ENCODE measurements at places on chromosomes 11 and 22.

- DNase-seq = no peak
Measured at GRCh38 chr11:6305297-6305696, 15.0 kb downstream of the CAVIN3 start.

- DNase-seq = no peak
Measured at GRCh38 chr22:30230330-30230729, 16.2 kb downstream of the LIF start.

DNA sequence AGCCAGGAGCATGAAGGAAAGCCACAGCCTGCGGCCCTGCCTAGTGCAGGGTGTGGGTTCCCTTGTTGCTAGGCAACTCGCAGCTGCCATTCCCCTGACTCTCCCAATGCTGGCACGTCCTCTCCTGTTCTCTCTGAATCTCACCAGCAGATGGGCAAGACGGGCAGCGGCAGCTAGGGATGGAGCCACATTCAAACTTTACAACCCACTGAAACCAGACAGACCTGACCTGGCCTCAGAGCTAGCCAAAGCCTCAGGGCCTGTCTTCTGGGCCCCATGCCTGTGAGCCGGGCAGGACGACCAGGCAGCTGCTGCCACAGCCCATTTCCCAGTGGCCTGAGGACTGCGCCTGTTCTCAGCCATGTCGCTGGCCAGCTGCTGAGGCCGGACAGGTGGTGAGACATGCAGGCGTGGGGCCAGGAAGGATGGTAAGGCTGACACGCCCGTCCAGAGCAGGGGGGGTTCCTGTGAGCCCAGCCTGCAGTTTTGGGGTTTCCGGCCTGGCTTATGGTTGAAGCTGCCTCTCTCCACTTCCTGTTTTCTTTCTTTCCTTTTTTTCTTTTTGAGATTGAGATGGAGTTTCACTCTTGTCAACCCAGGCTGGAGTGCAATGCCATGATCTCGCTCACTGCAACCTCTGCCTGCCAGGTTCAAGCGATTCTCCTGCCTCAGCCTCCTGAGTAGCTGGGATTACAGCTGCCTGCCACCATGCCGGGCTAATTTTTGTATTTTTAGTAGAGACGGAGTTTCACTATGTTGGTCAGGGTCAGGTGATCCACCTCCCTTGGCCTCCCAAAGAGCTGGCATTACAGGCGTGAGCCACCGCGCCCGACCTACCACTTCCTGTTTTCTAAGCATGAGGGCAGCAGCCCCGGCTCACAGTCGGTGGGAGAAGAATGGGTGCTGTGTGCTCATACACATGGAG is 4.1 kb downstream of the SUN2 start:
- peak; percentile 77 for DNase-seq

DNA sequence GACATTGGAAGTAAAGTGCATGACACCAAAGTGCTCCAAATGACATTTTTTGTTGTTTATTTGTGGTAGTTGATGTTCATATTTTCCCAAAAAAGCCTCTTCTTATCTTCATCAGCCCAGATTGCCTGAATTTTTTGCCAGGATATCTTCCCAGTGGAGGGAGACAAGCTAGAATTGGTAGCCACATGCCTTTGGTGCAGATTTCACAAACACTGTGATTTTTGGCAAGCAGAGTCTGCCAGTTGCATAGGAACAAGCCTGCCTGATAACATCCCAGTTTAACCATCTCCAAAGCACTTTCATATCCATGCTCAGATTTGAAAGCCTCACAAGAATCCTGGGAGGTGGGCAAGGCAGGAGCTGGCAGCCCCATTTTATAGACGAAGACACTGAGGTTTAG is 102.3 kb upstream of the SYT13 start:
- DNase-seq = no peak

DNA sequence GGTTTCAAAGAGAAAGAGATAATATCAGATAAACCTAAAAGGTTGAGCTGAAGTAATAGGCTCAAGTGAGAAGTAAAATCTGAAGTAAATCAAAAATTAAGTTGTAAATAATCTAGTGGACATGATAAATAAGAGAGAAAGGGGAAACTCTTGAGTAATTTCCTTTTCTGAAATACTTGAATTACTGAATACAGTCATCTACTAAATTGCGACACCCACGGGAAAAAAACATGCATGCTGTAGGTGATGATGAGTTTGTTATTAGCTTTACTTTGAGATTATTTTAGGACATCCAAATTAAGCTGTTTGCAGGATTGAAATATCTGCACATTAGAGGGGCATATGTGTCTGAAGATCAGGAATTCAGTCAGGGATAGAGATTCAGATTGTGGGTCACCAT is 50.0 kb upstream of the CARD18 start:
- DNase-seq = no peak

GRCh38 chr11:64036087-64037026 is 626 bp downstream of the FLRT1 start:
- peak; percentile 32 for DNase-seq

- DNase-seq = no peak
Measured at GRCh38 chr11:24965748-24966147, 468.9 kb downstream of the LUZP2 start.

DNA sequence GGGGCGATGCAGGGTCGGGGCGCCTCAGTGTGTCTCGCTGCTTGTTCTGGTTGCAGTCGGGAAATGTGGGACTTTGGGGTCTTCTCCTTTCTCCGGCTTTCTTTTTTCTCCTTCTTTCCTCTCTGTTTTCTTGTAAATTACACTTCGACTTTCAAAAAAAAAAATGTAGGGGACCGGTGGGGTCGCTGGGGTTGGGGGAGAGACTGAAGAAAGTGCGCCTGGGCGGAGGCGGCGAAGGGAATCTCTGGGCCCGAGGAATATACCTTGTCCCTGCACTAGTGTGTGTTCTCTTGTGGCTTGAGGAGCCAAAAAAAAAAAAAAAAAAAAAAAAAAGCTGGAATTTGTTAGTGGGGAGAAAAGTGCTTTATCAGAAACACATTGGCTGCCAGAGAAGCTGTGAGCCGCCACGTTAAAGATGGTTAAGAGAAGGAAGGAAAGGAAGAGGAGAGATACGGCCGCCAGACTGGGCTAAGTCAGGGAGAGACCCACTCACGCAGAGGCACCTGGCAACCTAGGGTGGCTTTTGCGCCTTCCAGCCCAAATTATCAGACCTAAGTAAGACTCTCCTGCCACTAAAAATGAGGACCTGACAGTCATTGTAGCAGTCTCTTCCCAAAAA is 8.4 kb upstream of the FLI1 start:
- no peak for DNase-seq

GRCh38 chr11:19714387-19715363 is 2.0 kb downstream of the NAV2 start:
- no peak for DNase-seq

DNA sequence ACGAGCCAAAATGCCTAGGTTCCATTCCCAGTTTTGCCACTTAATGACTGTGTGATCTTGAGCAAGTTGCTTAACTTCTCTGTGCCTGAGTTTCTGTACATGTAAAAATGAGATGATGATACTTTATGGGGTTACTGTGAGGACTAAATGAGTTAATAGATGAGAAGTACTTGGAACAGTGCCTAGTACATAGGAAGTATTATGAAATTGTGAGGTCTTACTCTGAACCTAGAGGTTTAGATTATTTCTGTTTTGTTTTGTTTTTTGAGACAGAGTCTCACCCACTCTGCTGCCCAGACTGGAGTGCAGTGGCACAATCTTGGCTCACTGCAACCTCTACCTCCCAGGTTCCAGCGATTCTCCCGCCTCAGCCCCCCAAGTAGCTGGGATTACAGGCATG is 227.0 kb upstream of the POU2AF2 start:
- DNase-seq = no peak

- peak; percentile 69 for DNase-seq
Measured at GRCh38 chr11:3642071-3642951, 519 bp upstream of the ART5 start.

DNA sequence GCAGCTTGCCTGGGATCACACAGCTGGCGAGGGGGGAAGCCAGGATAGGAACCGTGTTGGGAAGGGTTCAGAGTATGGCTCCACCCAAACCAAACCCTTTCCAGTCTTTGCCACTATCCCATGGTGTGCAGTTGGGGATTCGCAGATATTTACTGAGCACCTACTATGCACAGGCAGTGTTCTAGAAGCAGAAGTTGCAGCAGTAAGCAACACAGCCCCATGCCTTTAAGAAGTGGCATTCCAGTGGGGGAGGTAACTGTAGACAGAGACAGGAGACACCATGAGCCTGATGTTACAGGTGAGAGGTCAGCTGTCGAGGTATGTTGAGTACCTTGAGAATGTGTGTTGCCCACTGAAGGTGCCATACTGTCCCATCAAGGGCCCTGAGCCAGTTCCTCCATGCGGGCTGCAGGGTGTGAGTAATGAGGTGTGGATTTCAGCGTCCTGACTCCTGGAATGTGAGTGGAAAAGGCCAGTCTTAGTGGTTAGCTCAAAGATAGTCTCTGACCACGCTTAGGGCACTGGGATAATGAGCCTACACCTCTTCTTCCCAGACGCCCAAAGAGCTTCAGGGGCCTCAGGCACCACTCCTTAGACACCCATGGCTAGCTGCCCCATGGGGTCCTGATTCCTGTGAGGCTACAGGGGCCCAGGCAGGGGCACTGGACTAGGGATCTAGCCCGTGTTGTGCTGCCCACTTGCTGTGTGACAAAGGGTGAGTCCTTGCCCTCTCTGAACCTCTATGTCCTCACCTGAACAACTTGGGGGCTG is 71.8 kb upstream of the TP53I11 start:
- no peak for DNase-seq

GRCh38 chr11:75780888-75781287 is 12.3 kb downstream of the DGAT2 start:
- no peak for DNase-seq

DNA sequence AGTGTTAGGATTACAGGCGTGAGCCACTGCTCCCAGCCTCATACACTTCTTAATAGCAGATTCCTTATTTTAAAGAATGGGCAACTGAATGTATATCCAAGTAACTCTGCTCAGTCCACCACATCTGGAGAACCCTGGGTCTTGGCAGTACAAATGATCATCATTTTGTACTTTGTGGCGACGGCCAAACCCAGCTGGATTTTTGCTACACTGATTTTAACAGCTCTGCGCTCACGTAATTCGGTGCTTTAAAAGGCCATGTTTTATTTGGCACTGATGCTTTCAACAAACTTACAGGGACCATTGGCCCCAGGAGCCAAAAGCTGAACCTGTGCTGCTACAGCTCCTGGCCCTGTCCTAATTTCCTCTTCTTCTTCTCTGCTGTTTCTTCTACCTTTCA is 60.8 kb upstream of the PDE3B start:
- DNase-seq = no peak

- no peak for DNase-seq
Measured at GRCh38 chr11:45685964-45686537, 20.6 kb upstream of the CHST1 start.

GRCh38 chr11:70335511-70335910 is 62.8 kb upstream of the CTTN start:
- DNase-seq = no peak

DNA sequence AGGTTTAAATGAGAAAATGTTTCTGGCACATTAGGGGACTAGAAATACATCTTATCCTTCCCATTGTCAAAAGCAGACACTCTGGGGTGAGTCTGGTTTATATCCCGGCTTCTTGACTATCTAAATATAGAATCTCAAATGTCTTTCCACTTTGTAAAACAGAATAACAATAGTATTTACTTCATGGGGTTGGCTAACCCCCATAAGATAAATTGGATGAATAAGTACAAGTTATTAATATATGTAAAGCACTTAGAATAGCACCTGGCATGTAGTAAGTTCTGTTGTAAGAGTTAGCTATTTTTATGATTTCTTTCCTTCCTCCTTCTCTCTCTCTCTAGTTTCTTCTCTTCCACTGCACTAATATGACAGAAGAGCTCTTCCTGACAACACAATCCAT is 499.1 kb downstream of the INSC start:
- no peak for DNase-seq

DNA sequence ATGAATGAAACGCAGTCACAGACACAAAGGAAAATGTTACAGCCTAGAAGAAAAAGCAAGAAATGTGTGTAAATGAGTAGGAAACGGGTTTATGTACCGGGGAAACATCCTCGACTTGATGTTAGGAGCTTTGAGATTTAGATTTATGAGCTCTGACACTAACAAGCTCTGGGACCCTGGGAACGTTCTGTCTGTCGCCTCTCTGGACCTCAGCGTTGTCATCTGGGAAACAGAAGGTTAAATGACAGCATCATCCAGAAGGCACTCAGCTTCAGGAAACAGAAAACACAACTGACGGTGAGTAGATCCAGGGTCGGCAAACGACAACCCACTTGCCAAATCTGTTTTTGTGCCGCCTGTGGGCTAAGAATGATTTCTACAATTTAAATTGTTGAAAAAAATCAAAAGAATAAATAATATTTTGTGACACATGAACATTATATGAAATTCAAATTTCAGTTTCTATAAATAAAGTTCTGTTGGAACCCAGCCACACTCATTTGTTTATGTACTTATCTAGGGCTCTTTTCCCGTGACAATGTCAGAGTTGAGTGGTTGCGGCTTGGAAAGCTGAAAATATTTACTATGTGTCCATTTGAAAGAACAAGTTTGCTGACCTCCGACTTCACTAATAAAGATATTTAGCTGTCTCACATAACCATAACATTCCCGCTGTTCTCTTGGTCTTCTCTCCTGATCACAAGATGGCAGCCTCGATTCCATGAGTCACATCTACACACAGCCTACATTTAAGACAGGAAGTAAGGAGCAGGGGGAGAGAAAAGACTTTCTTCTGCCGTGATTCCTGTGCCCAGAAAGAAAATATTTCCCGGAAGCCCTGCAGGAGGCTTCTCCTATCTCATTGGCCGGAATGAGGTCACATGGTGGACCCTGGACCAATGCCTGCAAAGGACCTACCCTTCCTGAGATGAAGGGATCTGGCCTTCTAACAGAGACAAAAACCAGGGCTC is 47.1 kb upstream of the SYT13 start:
- DNase-seq = no peak

- DNase-seq = no peak
Measured at GRCh38 chr11:122209619-122210366, 93.8 kb upstream of the BLID start.

DNA sequence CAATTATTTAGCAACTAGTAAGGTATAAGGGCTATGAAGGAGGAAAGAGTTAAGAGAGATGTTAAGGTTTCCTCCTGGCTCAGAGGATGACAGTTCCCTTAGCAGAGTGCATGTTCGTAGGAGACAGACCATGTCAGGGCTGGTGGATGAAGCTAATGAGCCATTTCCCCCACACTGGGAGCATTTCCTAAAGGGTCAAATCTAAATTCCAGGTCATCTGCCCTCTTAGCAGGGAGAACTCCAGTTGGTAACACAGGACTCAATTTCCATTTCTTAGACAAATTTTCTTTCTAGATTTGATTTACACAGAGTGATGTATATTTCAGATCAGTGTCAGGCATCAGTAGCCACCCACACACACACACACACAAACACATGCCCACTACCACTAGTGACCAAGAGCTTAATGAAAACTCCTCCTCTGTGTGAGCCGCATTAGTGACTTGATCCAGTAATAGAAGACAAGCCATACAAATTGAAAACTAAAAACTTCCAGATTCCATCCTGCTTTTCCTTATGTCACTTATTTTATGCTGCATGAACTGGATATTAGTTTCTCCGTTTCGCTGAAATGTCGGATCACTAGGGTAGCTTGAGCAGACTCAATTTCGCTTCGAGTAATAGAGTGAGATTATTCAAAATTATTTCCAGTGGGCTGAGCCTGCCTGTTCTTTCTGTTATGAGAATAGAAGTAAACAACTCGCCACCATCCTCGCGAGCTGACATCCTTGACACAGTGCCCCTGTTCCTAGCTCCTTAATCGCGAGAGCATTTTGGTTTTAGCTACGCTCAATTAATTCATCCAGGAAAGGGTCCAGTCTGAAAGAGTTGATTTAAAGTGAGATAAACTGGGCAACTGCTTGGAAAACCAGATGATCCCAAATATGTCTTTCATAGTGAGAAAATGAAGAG is 582.6 kb downstream of the SOX6 start:
- no peak for DNase-seq

GRCh38 chr11:15145615-15146014 is 30.9 kb downstream of the INSC start:
- no peak for DNase-seq

Data from stimulated activated CD8-positive, alpha-beta memory T cell treated with anti-CD3 and anti-CD28 coated beads, Interleukin-4, amount 100 ng/mL, for 48 hours (primary cell).